ENCODE measurements at places on chromosomes 5 and 9.

GRCh38 chr5:174288439-174288838 is 242.9 kb downstream of the NSG2 start:
- no peak for DNase-seq

DNA sequence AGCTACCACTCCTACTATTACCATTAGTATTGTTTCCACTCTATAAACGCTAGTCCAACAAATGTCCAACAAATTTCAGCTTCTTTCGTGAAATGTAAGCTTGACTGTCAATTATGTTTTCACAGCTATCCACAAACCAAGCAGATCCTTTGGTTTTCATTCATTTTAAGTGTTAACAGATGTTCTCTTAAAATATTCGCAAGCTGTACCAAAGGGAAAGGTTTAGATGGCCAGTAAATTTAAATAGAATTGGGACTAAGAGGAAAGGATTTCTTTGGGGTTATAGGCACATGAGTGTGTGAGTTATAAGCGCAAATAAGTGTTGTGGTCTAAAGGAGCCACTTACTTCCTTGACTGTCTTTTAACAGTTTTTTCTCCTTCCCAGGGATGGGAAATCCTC is 136.8 kb upstream of the ADRA1B start:
- DNase-seq: peak; percentile 83

GRCh38 chr5:176810081-176810597 is at the start of gene UNC5A:
Gene UNC5A, plus strand, starts transcription at chr5:176810559. Its CDS starts 192 bp downstream, at chr5:176810751.
- peak; percentile 21 for DNase-seq

DNA sequence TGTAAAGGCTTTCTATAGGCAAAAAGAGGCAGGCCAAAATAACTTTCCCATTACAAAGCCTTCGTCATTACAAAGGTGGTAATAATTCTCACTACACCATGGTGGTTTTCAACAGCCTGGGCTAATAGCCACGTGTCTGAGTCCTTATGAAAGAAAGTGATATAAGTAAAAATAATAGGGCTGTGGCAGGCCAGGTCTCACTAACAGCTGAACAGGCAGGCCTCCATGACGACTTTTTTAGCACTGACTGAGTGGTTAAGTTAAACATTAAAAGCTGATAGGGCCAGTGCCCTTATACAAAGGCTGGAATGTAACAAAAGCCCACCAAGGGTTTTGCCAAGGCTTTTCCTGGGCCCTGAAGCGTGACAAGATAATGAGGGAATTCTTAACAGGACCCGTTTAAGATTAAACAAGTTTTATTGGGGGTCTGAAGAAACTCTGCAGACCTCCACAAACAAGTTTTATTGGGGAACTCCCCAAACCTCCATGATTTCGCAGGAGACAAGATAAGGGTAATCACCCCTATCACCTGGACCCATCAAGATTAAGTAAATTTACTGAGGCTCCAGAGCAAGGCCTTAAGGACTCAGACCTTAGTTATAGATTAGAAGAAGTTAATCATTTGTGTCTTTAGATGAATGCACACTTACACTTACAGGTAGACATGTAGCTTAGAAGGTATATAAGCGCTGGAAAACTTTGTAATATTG is 412.9 kb downstream of the CHSY3 start:
- no peak for DNase-seq

DNA sequence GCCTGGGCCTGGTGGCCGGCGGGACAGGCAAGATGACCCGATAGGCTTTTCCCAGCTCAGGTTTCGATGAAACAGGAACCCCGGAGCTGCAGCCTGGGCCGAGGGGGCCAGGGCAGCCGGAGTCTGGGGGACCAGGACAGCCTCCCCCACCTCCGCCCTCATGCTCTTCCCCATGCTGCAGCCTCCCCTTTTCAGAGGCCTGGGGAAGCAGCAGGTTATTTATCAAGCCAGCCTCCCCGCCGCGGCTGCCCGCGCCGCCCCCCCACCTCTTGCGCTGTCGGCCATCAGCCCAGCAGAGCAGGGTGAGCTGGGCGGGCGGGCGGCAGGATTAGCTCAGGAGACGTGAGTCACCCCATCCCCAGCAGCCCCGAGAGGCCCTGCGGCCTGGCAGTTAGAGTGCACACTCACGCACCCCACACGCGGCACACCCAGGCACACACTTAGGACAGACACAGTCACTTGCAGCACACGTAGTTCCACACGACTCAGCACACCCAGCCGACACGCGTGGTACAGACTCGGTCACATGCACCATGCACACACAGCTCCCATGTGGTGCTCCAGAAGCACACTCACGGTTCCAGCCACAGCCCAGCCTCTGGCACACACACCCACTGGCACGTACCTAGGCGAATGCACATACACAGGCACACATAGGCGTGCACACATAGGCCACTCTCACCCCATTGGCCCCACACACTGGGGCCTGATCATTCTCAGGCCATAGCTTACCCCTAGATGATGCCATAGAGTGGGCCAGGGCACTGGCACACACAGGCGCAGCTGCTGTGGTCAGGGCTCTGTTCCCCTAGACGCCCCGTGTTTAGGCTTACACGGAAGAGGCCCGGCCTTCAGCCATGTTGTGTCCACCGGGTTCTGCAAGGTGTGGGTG is 13.0 kb downstream of the CXXC5 start:
- DNase-seq: peak; percentile 96

GRCh38 chr5:148386041-148386440 is 2.3 kb downstream of the FBXO38 start:
- peak; percentile 11 for DNase-seq

DNA sequence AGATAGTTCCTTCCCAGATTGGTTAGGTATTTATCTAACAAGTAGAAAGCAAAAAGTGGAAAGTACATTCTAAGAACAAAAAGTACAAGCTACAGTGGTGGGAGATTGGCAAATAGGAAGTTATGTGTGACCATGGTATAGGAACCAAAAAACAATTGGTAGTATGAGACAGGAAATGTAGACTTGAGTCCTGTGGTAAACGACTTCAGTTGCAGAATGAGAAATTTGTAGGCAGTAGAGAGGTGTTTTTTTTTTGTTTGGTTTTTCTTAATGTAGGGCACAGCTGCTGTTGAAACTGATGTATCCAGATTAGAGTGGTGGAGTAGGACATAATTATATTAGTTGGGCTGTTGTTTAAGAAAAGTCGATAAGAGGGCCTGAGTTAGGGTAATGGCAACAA is 72.0 kb downstream of the CCNH start:
- DNase-seq: no peak

- peak; percentile 99 for DNase-seq
Measured at GRCh38 chr5:14449052-14449661, 132.4 kb upstream of the OTULINL start.

- DNase-seq: no peak
Measured at GRCh38 chr5:9799606-9800005, 169.5 kb upstream of the TAS2R1 start.

GRCh38 chr9:83068414-83068813 is 5.5 kb upstream of the RASEF start:
- no peak for DNase-seq

- DNase-seq: no peak
Measured at GRCh38 chr5:131615957-131616356, 19.1 kb downstream of the RAPGEF6 start.

GRCh38 chr9:137067860-137068538 is 2.4 kb downstream of the SAPCD2 start:
- peak; percentile 77 for DNase-seq

DNA sequence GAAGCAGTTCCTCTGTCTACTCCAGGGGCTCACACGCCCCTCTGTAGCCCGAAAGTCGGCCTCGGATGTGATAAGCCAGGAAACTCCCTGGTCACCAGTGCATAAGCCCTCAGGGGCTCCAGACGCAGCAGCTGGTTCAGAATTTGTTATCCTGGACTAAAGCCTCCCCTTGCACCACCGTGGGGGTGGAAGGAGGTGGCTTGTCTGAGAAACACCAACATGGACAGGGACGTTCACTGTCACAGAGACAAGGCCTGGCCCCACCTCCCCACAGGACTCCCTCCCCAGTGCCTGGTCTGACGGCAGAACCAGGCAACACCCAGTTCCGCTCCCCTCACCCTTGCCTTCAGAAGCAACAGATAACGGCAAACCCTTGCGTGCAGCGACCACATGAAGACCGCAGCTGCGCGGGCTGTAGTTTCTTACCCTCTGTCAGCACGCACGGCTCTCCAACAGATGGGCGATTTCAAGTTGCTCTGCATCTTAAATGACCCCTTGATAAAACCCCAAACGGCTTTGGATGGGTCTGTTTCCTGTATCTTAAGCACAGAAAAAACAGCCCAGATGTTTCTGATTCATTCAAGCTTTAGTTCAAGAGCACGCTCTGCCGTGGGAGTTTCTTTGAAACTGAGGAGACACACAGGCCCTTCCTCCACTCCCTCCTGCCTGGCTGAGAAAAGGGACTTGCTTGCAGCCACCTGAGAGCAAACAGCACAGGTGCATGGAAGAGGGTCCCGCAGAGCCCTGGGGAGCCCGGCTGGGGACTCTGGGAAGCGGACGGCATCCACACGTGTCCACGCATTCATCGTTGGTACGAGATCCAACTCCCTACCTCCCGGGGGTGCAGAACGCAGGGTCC is 44.7 kb upstream of the NKD2 start:
- DNase-seq: peak; percentile 92

GRCh38 chr5:27473307-27474046 is 435.1 kb upstream of the CDH9 start:
- no peak for DNase-seq

DNA sequence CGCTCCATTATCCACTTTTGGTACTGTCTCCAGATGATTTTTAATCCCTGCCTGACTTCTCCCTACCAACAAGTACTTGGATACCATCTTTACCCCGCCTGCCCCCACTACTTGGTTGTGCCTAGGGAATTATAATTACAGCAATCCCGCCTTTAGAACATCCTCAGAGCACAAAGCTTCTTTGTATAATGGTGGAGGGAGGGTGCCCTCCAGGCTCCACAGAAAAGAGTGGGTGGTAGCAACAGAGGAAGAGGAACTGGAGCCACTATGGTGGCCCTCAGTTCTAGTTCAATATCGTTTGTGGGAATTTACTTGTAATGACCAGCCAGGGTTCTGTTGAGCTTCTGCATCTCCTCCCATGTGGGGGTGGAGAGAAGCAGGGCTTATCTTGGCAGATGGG is 79.0 kb upstream of the RNF38 start:
- no peak for DNase-seq

- DNase-seq: no peak
Measured at GRCh38 chr5:78540335-78541085, 108.1 kb downstream of the LHFPL2 start.

Data from fibroblast of mammary gland (primary cell).